ENCODE measurements at places on chromosomes 5 and 9. TPM values are rescaled to one million over a fixed set of nuclear protein-coding genes. Genes with fewer than 3 reads are reported as not detected.

The SLC6A18 gene
- total RNA-seq, result not detected

The GIN1 gene
- total RNA-seq, result 5.7 TPM

The ECM2 gene
- total RNA-seq, result 1.4 TPM

The FLT4 gene
- 0.17 TPM for total RNA-seq

The IL9 gene
- total RNA-seq, result not detected

The PDE6A gene
- total RNA-seq, result not detected

The MELK gene
- 82.7 TPM for total RNA-seq

The TESK1 gene
- 14.6 TPM for total RNA-seq

The LURAP1L gene
- 3.6 TPM for total RNA-seq

The PNPLA7 gene
- total RNA-seq, result 0.07 TPM

The PGM5 gene
- not detected for total RNA-seq

The TSSK1B gene
- 0.14 TPM for total RNA-seq

The EFNA5 gene
- 5.3 TPM for total RNA-seq

Measured in foreskin keratinocyte (primary cell).